Tracheal epithelial cell (primary cell): ENCODE measurements at places on chromosomes 4 and X. TPM values are rescaled to one million over a fixed set of nuclear protein-coding genes. Genes with fewer than 3 reads are reported as not detected.

The BCOR gene
- 13.3 and 15.6 TPM in 2 replicates for total RNA-seq

The SLC39A8 gene
- total RNA-seq = 9.0 and 17.6 TPM in 2 replicates

The TMPRSS11B gene
- total RNA-seq = under 0.01 and 0.21 TPM in 2 replicates

The NDNF gene
- not detected in 2 replicates for total RNA-seq

The PNCK gene
- total RNA-seq = 3.9 and 4.7 TPM in 2 replicates
